ENCODE measurements at places on chromosomes 4 and X. TPM values are rescaled to one million over a fixed set of nuclear protein-coding genes. Genes with fewer than 3 reads are reported as not detected.

TRMT44 gene
- total RNA-seq, result 25.5 TPM

VSIG1 gene
- total RNA-seq, result 0.67 TPM

MAP9 gene
- total RNA-seq, result 10.6 TPM

NKX3-2 gene
- total RNA-seq, result not detected

CYSLTR1 gene
- 0.34 TPM for total RNA-seq

SPANXD gene
- total RNA-seq, result not detected

PLP1 gene
- total RNA-seq, result not detected

PDE5A gene
- 0.21 TPM for total RNA-seq

OTC gene
- not detected for total RNA-seq

USP17L19 gene
- total RNA-seq, result not detected

COL4A5 gene
- not detected for total RNA-seq

MAGIX gene
- 1.0 TPM for total RNA-seq

USP51 gene
- total RNA-seq, result 1.6 TPM

SMPX gene
- total RNA-seq, result not detected

ZRSR2 gene
- 13.1 TPM for total RNA-seq

NSUN7 gene
- not detected for total RNA-seq
